ENCODE measurements at places on chromosomes 5 and 9.

DNA sequence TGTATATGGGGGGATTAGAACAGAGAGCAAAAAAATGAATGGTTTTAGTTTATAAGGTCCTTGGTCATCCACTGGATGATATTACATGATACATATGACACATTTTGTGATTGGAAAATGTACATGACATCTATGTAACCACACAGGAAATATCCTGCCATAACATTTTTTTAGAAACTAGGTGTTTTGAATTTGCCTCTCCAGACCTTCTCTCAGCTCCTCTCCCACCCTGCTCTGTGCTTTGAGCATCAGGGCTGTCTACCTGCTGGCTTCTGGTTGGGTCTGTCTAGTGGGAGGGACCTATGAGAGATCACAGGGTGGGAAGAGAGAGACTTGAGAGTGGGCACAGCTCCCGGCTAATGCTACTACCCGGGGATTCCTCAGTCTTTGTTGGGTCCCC, 24.4 kb downstream of the AKNA start:
- DNase-seq: no peak

DNA sequence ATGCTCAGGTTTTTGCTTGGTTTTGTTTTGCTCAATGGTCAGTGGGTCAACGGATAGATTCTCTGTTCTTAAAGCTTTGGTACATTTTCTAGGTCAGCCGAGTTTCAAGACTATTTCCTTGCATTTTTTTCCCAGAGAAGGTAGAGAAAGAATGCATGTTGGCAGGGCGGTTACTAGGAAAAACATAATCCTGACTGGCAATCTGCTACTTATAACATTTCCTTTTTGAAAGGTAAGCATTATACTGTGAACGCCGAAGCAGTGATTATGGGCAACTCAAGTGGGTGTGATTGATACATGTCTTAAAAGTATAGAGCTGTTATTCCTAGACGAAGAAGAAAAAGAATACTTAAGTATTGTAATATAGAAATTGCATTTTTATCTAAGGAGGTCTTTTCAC, 273.2 kb downstream of the MAST4 start:
- no peak for DNase-seq

DNA sequence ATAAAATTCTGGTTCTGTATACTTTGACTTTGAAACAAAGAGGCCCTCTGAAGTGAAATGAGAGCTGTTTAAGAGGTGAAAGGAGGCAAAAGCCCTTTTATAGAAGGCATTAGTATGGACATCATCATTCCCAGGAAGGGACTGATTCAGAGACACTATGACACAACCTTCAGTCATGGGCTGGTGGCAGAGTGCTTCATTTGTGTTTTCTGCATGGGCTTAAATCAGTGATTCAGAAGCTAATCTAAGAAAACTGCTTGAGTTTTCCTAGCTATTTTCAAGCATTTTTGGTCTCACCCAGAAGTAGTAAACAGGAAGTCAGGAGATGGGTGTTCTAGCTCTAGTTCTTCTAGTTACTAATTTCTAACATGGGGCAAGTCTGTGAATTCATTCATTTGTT, 288.9 kb downstream of the TRPM3 start:
- DNase-seq: no peak

- no peak for DNase-seq
Measured at GRCh38 chr5:123174916-123175481, 86.0 kb downstream of the PRDM6 start.

DNA sequence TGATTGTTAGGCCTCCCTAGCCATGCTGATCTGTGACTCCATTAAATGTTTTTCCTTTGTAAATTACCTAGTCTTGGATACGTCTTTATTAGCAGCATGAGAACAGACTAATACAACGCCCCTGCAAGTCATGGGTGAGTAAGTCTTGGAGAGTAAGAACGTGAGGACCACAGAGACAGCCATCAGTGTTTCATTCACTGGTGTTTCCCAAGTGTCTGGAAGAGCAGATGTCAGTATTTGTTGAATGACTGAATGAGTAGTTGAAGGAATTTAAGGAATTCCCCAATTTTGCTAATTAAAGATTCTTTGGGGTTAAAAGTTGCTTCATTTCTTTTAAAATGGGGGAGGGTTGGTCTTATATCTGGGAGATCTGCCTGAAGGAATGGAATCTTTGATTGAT, 178.8 kb downstream of the TRIO start:
- DNase-seq: no peak

DNA sequence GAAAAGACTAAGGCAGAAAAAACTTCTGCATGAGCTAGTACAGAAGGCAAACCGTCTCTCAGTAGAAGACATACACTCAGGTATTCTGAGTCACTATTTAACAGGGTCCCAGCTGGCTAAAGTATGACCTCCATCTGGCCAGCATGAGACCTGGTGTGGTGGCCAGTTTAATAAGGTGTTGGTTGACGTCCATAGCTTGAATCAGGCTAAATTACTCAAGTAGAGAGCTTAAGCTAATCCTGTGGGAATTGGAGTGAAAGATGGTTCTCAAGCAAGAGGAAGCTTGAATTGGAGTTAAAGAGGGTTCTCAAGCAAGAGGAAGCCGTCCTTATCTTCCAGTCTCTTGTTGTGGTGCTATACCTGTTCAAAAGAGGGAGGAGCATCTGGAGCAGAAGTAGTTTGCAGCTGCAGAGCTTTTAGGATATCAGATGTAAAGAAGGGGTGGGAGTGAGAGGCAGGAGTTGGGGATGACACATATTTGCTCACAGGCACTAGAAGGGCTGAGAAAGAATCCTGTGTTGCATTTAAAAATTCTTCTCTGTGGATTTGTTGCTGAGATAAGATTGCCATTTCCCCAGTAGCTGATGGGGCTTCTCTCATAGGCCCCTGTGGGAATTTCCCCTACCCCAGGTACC, 136.1 kb upstream of the RUSC2 start:
- DNase-seq: no peak

- no peak for DNase-seq
Measured at GRCh38 chr5:156245895-156246294, 81.1 kb upstream of the SGCD start.

GRCh38 chr5:107538331-107538730, 132.4 kb downstream of the EFNA5 start:
- no peak for DNase-seq

DNA sequence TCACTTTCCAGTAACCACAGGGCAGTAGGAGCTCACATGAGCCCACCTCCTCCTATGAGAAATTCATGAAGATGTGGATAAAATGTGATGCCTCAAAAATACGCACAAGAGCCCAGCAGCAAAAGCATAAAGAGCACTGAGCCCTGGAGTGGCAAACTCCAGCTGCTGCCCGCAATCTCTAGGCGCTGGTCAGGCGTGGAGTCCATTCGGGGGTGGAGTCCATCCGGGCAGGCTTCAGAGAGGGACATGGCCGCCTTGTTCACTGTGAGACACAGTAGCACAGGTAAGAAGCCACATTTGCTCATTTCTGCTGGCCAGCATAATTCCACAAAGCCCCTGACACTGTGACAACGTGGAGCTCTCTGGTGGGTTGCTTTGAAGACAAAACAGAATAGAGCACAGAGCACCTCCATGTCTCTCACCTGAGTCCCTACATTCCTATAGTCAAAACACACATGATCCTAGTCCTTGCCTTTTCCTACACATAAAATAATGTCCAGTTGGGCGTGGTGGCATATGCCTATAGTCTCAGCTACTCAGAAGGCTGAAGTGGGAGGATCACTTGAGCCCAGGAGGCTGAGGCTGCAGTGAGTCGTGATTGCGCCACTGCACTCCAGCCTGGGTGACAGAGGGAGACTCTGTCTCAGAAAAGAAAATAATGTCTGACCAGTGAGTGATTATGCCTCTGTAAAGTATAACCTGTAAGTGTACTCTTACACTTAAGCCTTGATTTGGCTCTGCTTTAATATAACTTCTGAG, 365.2 kb downstream of the GADD45G start:
- DNase-seq: no peak

DNA sequence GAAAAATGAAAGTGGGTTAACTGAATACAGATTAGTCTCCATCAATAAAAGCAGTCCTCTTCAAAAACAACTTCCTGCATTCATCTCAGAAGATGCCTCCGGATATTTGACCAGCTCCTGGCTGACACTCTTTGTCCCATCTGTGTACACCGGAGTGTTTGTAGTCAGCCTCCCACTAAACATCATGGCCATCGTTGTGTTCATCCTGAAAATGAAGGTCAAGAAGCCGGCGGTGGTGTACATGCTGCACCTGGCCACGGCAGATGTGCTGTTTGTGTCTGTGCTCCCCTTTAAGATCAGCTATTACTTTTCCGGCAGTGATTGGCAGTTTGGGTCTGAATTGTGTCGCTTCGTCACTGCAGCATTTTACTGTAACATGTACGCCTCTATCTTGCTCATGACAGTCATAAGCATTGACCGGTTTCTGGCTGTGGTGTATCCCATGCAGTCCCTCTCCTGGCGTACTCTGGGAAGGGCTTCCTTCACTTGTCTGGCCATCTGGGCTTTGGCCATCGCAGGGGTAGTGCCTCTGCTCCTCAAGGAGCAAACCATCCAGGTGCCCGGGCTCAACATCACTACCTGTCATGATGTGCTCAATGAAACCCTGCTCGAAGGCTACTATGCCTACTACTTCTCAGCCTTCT, 16.6 kb downstream of the F2R start:
- DNase-seq: no peak

DNA sequence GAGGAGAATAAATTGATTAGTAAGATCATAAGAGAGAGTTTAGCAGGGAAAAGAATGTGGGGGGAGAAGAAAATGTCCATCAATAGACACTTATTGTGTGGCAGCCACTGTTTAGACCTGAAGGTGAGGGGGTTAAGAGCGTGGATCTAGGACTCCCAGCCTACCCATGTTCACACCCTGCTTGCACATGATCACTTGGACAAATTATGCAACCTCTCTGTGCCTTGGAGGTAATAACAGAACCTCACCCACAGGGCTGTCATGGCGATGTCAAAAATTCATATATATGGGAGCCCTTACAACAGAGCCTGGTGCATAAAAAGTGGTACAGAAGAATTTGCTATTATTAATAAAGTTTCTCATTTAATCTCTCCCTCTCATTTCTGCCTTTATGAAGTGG, 86.0 kb upstream of the EQTN start:
- no peak for DNase-seq

DNA sequence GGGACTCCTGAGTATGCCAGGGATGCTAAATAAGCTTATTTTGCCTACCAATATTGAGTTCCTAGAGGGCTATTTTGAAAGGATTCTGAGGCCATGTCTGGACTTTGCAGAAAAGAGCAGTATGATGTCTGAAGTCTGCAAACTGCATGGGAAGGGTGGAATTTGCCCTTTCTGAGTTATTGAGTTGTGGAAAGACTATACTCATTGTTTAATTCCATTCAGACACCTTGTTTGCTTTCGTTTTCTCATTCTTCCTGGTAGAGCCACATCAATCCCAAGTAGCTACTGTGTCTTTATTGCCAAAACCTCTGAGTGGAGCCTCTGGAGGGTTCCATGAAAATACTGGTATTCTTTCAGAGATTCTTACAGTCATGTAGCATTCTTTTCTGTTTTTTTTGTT, 50.9 kb upstream of the PPP1R2B start:
- no peak for DNase-seq

GRCh38 chr9:694403-695154, 146.9 kb upstream of the DMRT1 start:
- DNase-seq: no peak

DNA sequence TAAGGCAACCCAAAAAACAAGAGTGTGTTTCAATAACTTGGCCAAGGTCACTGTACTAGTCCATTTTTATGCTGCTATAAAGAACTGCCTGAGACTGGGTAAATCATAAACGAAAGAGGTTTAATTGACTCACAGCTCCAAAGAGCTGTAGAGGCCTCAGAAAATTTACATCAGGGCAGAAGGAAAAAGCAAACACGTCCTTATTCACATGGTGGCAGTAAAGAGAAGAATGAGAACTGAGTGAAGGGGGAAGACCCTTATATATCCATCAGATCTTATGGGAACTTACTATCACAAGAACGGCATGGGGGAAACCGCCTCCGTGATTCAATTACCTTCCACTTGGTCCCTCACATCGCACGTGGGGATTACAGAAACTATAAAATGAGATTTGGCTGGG, 64.3 kb upstream of the CAMK4 start:
- no peak for DNase-seq

DNA sequence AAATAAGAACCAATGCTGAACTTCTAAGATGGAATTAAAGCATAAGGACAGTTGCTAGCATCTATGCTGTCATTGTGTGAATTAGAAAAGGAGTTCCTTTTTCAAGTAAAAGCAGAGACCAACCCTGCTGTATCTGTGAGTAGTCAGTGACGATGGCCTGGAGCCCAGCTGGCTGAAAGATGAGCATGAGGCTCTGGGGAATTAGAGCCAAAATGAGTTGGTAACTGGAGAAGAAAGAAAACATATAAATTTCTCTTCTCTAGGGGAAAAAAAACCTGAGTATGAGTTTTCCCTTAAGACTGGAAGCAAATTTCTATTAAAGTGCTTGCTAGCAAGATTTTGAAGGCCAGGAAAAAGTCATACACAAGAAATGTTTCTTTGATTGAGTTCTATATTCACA, 1.6 kb upstream of the SPZ1 start:
- no peak for DNase-seq

DNA sequence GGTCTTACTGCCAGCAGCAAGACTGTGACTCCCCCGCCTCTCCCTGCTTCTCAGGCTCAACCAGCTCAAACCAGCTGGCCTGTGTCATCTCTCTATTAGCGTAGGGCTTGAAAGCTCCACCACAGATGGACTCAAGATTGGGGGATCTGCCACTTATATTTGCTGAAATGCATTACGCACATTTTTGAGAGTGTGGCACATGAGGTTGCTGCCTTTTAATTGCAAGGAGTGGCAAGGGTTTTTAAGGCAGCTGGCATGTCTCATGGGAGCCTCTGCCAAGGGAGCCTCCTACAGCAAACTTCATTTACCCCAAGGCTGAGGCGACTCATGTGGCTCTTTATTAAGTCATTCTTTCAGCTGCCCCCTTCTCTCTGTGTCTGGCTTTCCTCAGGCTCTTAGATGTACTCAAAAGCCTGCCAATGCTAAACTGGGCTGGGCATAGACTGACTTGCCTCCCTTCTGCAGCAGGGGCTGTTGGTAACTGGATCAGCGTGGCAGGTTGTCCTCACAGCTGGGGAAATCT, 219.3 kb downstream of the SMARCA2 start:
- no peak for DNase-seq

DNA sequence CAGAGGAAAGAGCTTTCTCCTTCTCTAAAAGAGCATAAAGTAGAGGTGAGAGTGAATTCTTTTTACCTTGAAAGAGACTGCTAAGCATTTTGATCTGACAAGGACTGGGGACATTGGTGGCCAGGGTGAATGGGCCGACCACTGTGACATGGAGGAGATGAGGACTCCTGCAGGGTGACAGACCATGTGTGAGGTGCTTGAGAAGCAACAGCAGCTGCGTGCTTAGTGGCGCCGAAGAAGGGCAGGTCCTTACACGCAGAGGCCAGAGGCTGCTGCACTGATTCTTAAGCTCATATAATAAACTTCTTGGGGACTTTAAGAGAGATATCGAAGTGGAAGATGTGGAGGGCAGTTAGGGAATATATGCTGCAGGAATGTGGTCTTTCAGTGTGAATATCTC, 8.7 kb upstream of the JAKMIP2 start:
- no peak for DNase-seq

- no peak for DNase-seq
Measured at GRCh38 chr9:94875300-94876020, 149.0 kb downstream of the AOPEP start.

GRCh38 chr9:130073373-130073772, 19.7 kb downstream of the GPR107 start:
- DNase-seq: no peak

GRCh38 chr5:176835918-176836317, 25.6 kb downstream of the UNC5A start:
- DNase-seq: no peak

GRCh38 chr9:73133022-73133651, 18.5 kb upstream of the ANXA1 start:
- DNase-seq: peak; percentile 30

- DNase-seq: no peak
Measured at GRCh38 chr9:72986522-72987116, 33.8 kb upstream of the ALDH1A1 start.

Data from CD4-positive, alpha-beta T cell treated with Interleukin-10 for 1 hour (primary cell).